ENCODE measurements at places on chromosomes 11 and 22. TPM values are rescaled to one million over a fixed set of nuclear protein-coding genes. Genes with fewer than 3 reads are reported as not detected.

Gene SNX32
- total RNA-seq = not detected

Gene DEFB131B
- total RNA-seq = not detected

Gene DCDC1
- 0.60 TPM for total RNA-seq

Gene TBX10
- total RNA-seq = not detected

Gene SPON1
- total RNA-seq = not detected

Gene PRDM11
- total RNA-seq = 9.6 TPM

Measured in A549 treated with ZK216348 at 1 μM for 4 hours (cell line).